ENCODE measurements at places on chromosomes 1 and 21.
A peak's percentile ranks its signal among the peaks of the same experiment; 100 is the strongest.

DNA sequence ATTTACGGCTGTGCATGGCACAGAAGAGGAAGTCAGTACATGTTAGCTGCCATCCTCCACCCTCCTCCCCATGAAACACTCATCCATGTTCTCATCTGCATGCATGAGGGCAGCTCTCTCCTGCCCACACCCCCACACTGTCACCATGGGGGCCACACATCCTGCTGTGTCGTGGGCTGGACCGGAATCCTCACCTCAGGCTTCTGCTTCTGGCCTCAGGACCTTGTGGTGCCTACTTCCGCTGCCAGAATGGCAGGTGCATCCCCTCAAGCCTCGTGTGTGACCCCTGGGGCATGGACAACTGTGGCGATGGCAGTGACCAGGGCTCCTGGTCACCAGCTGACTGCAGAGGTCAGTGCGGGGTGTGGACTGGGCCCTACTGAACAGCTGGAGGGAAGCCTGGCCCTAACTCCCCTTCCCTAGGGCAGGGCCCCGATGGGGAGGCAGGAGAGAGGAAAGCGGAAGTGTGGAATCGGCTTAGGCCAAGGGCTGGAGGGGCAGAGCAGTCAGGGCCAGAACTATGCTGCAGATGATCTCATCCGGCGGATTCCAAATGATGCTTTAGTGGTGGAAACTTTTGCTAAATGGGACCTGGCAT, 3.8 kb downstream of the LDLRAD2 start:
- DNase-seq: no peak

DNA sequence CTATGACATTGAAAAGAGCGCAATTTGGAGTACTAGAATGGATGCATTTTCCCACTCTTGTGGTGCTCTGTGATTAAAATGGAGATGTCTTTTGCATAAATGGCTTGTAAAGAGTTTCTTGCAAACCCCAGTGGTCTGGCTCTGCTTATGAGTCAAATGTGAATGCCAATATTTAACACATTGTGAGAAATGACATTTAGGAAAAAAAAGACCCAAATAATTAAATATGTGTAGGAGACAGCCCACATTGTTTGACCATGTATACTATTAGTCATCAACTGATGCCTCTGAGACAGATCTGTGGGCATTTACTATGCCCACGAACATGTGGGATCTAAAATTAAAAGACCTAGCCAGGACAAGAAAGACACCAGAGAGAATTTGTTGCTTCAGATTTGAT, 22.2 kb upstream of the RUNX1 start:
- DNase-seq: no peak

- no peak for DNase-seq
These were observed 37.6 kb upstream of the KRTAP19-8 start for GRCh38 chr21:31075848-31076247.

GRCh38 chr1:8252266-8252951, 65.5 kb upstream of the SLC45A1 start:
- DNase-seq: no peak

- no peak for DNase-seq
These were observed 25.4 kb upstream of the NPL start for GRCh38 chr1:182764029-182764727.

- peak; percentile 69 for DNase-seq
These were observed 719 bp downstream of the SOD1 start for GRCh38 chr21:31660259-31660565.

DNA sequence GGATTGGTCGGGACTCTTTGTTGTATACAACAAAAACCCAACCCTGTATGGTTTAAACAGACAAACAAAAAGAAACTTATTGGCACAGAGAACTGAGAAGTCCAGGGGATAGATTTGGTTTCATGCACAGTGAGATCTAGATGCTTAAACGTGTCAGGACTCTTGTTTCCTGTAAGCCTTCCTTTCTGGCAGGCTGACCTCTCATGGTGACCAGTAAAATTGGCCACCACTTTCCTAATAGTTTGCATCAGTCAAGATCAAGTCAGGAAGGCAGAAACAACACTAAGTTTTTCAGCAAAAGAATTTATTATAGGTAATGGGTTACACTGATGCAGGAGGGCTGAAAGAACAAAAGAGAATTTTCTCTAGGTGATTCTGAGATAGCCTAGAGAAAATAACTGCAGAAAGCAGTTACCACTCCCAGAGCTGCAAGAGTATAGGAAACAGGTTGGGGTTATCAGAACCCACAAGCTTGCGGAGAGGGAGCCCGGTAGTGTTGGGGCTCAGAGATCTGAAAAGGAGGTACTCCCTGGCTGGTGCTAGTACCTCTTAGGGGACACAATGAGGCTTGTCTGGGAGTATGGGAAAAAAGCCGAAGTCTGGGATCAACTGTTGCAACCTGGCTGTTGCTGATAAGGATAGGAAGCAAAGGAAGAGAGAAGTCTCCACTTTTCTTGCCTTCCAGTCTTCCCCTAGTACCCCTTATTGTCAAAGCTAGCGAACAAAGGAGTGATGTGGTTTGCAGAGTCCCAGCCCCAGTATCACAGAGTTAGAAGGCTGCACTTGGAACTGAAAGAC, 21.4 kb downstream of the CITED4 start:
- no peak for DNase-seq

- peak; percentile 82 for DNase-seq
These were observed 29.1 kb upstream of the GRHL3 start for GRCh38 chr1:24289937-24290595.

- no peak for DNase-seq
These were observed 66.5 kb downstream of the ADGRL2 start for GRCh38 chr1:81867235-81867634.

GRCh38 chr1:37484325-37485051, 10.1 kb downstream of the ZC3H12A start:
- no peak for DNase-seq

DNA sequence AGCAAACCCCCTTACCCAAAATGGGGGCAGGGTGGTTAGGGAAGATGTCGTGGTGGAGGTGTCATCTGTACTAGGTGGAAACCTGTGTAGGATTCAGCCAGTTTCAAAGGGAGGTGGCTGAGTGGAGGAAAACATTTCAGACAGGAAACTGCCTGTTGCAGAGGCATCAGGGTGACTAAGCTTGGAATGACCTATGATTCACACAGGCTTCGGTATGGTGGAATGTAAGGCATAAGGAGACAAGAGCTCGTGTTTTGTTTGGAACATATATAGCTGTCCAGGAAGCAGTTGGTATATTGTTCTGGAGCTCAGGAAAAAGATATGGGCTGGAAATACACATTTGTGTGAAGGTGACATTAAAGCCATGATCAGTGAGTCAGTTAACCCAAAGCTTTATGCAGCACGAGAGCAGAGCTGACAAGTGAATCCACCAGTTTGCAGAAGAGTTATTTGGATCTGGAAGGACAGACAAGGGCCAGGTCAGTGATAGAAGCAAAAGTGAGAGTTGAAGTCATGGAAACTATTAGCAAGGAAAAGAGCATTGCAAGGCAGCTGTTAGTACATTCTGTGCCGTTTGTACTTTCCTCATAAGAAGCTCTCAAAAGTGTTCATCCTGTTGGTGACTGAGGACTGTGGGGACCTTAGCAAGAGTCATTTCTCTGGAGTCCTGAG, 12.2 kb downstream of the UTP25 start:
- no peak for DNase-seq

DNA sequence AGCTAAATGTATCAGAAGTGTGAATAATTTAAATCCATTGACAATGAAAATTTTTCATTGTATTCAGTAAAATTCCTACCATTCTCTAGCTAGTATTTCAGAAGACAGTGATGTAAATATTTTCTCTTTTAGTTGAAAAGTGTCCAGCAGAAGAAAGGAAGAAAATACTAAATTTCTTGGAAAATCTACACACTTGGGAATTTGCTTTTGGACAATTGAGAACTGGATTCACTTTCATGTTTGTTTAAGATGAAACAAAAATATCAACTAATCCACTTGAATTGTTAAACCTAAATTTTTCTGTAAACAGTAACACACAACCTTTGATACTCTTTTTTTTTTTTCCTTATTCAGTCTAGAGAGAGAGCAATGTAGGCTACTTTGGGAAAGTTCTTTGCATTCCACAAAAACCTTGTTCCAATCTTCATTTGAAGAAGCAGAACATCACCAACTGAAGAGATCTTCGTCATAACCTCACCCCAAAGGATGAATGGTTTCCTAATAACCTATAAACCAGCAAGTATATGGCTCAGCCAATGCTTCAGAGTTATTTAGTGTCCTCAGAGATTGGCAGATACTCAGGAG, 155.1 kb upstream of the GORAB start:
- no peak for DNase-seq

DNA sequence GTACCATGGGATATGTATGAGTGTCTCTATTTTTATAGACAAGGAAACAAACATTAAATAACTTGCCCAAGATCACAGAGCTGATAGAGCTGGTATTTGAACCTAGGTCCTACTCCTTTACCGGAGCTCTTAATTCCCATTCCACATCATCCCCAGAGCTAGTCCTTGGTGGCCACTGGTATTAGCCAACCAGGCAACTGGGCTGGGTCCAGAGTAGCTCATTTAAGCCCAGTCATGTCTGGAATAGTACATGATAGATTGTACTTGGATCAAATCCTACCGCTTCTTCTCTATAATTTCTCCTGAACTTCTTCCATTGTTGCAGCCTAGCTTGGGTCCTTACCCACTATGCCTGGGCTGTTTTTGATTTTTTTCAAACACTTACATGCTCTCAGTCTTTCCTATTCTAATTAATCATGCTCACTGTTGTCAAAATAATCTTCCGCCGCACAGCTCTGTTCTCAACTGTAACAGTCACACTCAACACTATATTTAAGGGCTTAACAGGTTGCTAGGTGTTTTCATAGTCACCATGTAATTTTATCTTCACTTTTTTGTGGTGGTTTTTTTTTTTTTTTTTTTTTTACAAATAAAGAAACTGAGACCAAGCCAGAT, 80.2 kb downstream of the COLGALT2 start:
- DNase-seq: no peak

DNA sequence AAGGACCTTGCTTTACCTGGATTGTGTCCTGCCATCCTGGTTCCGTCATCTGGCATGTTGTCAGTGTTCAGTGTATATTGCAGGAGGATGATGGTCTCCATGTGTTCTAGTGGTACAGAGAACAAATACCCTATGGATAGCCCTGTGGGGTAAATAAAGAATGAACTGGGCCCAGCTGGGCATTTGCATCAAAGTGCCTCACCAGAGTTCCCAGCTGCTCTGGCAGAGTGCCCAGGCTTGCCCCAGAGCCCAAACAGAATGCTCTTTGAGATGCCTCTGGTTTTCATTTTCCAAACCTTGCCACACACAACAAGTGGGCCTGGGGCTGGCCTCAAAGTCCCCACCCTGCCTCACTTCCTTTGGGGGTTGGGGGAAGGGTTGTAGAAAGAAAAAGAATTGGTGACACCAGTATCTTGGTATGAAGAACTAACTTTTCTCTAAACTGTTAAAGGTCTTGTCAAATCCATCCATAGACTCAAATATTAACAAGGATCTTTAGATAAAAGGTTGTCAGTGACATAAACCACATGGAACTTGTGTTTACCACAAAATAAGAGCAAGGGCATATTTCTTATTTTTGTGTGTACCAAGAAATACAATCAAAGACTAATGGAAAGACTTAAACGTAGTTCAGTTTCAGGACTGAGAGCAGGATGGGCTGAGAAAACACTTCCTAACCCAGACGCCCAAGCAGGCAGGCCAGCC, 82.2 kb downstream of the LMO4 start:
- DNase-seq: peak; percentile 53

DNA sequence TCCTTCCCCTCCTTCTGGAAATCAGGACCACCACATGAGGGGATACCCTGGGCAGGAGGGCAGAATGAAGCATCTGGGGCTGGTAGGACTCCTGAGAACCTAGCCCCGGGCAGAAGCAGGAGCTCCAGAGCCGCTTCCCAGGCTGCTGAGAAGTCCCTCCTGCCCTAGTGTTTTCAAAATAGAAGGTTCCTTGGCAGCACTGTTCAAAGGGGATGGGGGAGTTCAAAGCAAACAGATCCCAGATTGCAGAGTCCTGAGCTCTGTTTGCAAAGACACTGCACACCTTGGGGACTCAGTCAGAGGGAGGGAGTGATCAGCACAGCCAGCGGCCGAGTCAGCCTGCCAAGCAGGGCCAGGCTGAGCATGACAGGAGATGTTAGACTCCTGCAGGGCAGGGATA, 177.8 kb downstream of the PTPRU start:
- DNase-seq: no peak

DNA sequence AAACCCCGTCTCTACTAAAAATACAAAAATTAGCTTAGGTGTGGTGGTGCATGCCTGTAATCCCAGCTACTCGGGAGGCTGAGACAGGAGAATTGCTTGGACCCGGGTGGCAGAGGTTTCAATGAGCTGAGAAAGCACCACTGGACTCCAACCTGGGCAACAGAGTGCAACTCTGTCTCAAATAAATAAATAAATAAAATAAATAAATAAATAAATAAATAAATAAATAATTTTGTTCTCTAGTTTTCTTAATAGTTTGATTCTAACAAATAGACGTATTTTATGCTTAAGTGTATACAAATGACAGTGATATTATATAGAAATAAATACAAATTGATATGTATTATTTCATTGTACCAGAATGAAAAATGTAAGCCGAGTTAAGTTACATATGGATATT, 339.9 kb upstream of the OLFM3 start:
- no peak for DNase-seq

GRCh38 chr1:153849487-153850185, 73.1 kb downstream of the GATAD2B start:
- peak; percentile 89 for DNase-seq

GRCh38 chr1:3915551-3916121, 15.6 kb upstream of the C1orf174 start:
- DNase-seq: no peak

DNA sequence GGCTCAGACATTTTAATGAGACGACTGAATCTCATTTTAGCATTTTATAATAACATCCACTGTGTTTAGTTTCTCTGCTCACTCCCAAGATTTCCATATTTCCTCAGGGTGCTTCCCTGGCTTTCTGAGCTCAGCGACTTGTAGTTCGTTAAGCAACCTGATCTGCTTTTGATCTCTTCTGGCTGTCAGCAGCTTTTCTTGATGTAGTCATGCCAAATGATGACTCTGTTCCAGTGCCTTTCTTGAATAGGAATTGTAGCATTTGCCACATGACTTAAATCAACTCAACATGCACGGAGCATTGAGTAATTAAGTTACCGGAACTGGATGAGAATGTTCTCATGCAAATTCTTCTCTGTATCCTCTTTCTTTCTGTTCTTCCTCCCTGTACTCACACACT, 246.1 kb downstream of the FMN2 start:
- DNase-seq: no peak

Data from RPMI8226 (cell line).